Smooth muscle cell of the pulmonary artery (primary cell): ENCODE measurements at places on chromosomes 7 and 10. TPM values are rescaled to one million over a fixed set of nuclear protein-coding genes. Genes with fewer than 3 reads are reported as not detected.

The RHOBTB1 gene
- total RNA-seq = 13.7 and 15.8 TPM in 2 replicates

The CADPS2 gene
- 14.4 and 18.3 TPM in 2 replicates for total RNA-seq

The CD36 gene
- 112 and 1,000 TPM in 2 replicates for total RNA-seq

The CHAT gene
- not detected in 2 replicates for total RNA-seq

The VAX1 gene
- total RNA-seq = not detected in 2 replicates

The DNAJB6 gene
- total RNA-seq = 78.2 and 83.4 TPM in 2 replicates

The COL13A1 gene
- total RNA-seq = 5.0 and 38.9 TPM in 2 replicates

The SPDYE16 gene
- not detected in 2 replicates for total RNA-seq

The SAMD9 gene
- 11.8 and 17.5 TPM in 2 replicates for total RNA-seq
